NCI-H526 treated with DMSO at 0.1 percent for 48 hours (cell line): ENCODE measurements at places on chromosomes 2 and 18.

- no peak for DNase-seq
These were observed 134.6 kb downstream of the BABAM2 start for GRCh38 chr2:28025123-28025522.

GRCh38 chr2:162072181-162072702, 1.8 kb downstream of the DPP4 start:
- no peak for DNase-seq

DNA sequence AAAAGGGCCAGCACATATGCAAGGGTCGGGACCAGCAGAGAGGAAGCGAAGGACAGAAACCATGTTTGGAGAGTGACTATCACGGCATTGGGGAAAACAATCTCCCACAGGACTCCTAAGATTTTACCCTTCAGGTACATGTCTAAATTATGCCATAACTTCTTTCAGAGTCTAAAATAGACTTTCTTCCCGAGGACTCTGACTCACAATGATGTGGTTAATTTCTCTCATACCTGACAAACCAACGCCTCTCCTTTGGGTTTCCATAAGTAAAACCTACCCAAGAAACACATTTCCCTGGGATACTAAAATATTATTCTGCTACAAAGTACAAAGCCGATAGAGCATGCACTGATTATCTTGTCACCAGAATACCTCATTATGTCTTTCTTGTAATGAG, 127.8 kb upstream of the NETO1 start:
- DNase-seq, result no peak

GRCh38 chr2:173955004-173955403, 10.2 kb downstream of the SP3 start:
- DNase-seq, result no peak

DNA sequence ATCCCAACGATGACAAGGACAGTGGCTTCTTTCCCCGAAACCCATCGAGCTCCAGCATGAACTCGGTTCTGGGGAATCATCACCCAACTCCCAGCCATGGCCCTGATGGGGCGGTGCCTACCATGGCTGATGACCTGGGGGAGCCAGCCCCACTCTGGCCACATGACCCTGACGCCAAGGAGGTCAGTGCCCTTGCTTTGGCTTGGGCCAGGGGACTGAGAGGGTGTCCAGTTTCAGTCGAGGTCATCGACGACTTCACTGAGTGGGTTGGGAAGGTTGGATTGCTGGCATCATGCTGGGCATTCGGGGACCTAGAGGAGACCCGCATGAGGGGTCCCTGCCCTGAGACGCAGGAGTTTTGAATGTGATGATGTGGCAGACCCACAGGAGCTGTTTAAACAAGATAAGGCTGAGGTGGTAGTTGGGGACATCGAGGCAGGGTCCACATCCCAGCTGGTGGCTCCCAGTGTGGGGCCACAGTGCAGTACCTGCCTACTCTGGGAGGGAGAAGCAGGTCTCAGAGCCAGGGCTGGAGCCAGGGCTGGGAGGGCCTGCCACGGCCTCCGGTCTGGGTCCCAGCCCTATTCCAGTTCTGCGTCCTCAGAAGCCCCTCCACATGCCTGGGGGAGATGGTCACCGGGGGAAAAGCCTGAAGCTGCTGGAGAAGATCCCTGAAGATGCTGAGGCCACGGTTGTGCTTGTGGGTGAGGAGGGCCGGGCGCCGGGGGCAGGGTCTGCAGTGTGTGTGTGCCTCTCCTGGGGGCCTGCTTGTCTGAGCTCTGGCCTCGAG, 6.0 kb downstream of the SLC4A3 start:
- no peak for DNase-seq

- DNase-seq, result no peak
These were observed 14.8 kb upstream of the IMP4 start for GRCh38 chr2:130327703-130328527.

- no peak for DNase-seq
These were observed 133.6 kb downstream of the SOCS6 start for GRCh38 chr18:70422391-70422965.

GRCh38 chr2:32212295-32212694, 46.6 kb downstream of the SLC30A6 start:
- no peak for DNase-seq

DNA sequence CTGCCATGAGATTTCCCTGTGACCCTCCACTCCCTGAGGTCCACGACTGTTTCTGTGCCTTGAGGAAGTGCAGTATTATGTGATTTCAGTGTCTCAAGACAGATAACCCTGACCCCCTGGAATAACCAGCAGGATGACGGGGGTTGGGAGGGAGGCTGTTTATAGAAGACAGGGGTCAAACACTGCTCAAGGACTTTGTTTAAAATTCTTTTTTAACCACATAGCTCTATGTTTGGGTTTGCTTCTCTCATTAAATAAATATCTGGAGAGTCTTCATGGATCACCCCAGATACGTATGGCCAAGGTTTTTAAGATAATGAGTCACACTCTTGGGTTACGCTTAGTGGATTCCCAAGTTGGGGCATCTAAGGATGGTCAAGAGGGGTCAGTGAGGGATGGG, 523.8 kb upstream of the TNP1 start:
- no peak for DNase-seq
